ENCODE measurements at places on chromosomes 2 and 18.

DNA sequence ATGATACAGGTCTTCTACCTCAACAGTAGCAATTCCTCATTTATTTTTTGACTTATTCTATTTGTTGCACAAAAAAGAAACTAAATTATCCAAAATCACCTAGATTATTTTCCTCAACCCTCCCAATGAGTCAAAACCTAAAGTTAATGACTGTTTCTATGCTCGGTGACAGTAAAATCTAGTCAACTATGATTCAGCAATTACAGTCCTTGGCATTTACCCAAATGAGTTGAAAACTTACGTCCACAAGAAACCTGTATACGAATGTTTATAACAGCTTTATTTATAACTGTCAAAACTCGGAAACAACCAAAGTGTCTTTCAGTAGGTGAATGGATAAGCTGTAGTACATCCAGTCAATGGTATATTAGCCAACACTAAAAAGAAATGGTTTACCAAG lies 439.3 kb downstream of the CBLN2 start:
- no peaks in the 10 kb centered on the region for H3K27me3 ChIP-seq
- no peak overlapping the region for H3K27ac ChIP-seq
- no peak overlapping the region for H3K4me3 ChIP-seq
- no peaks in the 10 kb centered on the region for H3K4me1 ChIP-seq
- DNase-seq = no peak
- H3K36me3 ChIP-seq = no peaks in the 10 kb centered on the region

DNA sequence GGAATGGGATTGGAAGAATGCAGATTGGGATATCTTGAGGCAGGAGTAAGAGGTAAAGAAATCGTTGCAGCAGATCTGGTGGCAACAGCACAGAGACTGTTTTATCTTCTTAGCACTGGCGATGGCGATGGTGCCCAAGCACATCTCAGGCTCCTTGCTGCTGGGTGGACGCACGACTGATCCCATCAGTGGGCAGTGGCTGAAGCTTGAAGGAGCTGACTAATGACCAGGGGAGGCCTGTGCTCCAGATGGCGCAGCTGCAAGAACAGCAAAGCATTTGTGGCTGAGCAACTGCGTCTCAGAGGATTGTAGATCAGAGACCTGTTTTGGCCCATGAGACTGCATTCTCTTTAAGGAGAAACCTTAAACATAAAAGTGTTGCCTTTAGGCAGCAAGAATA lies 54.6 kb downstream of the GALR1 start:
- H3K4me1 ChIP-seq = no peaks in the 10 kb centered on the region
- no peaks in the 10 kb centered on the region for H3K27me3 ChIP-seq

DNA sequence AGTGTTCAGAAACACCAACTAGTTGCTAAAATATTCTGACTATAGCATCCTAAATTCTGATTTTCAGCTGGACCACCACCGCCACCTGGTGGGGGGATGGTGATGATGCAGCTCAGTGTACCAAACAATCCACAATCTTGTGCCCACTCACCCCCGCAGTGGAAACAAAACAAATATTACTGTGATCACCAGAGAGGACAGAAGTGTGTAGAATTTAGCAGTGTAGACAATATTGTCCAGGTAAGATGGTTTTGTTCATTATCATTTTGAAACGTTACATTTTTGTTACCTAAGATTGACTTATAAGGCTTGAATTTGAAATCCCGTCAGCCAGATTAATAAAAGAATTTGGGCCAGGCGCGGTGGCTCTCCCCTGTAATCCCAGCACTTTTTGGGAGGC lies 31.7 kb upstream of the UBXN4 start:
- H3K4me1 ChIP-seq = no peaks in the 10 kb centered on the region
- peaks cover 6% of the 10 kb centered on the region for H3K36me3 ChIP-seq
- DNase-seq = peak; percentile 51
- no peak overlapping the region for H3K27ac ChIP-seq

- H3K4me1 ChIP-seq = no peaks in the 10 kb centered on the region
- H3K4me3 ChIP-seq = no peak overlapping the region
- no peak overlapping the region for H3K27ac ChIP-seq
- no peaks in the 10 kb centered on the region for H3K36me3 ChIP-seq
- DNase-seq = no peak
Observed at GRCh38 chr2:181348107-181348837, 108.9 kb upstream of the ITGA4 start.

DNA sequence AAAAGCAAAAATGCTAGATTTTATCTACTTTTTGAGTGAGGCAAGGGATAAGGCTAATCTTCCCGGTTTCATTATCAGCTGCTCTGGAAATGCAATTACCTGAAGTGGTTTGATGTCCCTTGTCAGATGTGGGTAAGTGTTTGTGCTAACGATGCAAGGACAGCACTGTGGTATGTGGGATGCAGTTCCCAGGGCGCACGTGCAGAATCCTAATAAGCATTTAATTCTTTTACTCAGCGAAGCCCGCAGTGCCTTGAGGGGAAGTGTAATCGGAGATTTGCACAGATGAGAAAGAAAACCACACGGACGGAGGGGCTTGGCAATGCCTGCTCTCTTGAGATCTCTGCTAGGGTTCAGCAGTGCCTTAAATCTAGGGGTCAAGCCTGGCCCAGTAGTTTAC lies 108.5 kb upstream of the LYPD6 start:
- no peak overlapping the region for H3K4me3 ChIP-seq
- no peak overlapping the region for H3K27ac ChIP-seq
- no peaks in the 10 kb centered on the region for H3K36me3 ChIP-seq
- no peak for DNase-seq
- H3K27me3 ChIP-seq = peaks cover 5% of the 10 kb centered on the region

GRCh38 chr18:46728219-46728930 lies 28.5 kb downstream of the ST8SIA5 start:
- no peak for DNase-seq
- H3K36me3 ChIP-seq = no peaks in the 10 kb centered on the region
- no peak overlapping the region for H3K4me3 ChIP-seq
- H3K27ac ChIP-seq = no peak overlapping the region
